Mesenteric fat pad (tissue), 1 donor: ENCODE measurements at places on chromosomes 12 and 14. TPM values are rescaled to one million over a fixed set of nuclear protein-coding genes. Genes with fewer than 3 reads are reported as not detected.
A peak's percentile ranks its signal among the peaks of the same experiment; 100 is the strongest.

The ETFBKMT gene
- total RNA-seq = 3.3 TPM

- no peak for DNase-seq
Measured at GRCh38 chr14:49980027-49980426, 87.1 kb downstream of the ARF6 start.

DNA sequence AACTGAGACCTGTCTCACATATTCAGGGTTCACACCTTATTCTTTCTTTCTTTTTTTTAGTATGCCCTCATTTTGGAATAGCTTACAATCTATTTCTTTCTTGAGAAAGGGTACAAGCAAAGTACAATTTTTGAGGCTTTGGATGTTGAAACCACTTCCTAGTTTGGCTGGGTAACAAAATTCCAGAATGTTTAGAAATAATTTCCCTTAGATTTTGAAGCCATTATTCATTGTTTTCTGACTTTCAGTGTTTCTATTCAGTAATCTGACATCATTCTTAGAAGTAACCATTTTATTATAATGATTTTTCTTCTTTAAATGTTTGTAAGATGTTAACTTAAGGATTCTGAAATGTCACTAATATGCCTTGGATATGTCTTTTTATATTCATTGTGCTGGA lies 28.2 kb downstream of the ST8SIA1 start:
- no peak for DNase-seq

DNA sequence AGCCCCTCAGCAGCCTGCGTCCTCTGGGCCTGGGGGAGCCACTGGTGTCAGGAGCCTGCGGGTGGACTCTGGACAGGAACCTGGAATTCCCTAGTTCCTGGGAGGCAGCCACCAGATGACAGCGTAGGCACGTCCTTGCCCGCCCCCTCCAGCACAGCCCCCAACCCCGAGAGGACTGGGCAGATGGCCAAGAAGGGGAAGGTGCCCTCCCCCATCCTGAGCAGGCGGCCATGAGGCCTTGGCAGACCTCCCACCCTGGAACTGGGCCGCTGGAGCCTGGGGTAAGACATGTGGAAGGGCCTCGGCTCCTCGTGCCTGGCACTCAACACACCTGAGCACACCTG lies 60.4 kb upstream of the FBRSL1 start:
- DNase-seq = no peak

DNA sequence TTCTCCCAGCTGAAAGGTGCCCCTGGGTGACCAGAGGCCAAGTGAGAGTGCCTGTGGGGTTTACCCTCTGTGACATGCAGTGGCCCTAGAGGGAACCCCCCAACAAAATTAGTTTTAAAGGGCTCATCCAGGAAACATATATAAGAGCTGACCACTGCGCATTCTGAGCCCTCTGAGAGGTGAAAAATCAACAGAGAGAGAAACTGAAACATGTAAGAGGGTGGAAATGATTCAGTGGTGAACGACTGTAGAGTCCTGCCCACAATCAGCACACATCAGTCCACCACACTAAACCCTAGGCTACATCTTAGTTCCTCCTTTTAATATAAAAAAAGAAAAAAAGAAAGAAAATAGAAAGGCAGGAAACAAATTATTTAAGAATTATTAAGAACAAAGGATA lies 21.0 kb upstream of the ACSM4 start:
- no peak for DNase-seq

The AHNAK2 gene
- total RNA-seq = 15.7 TPM

The JDP2 gene
- total RNA-seq = 113 TPM

GRCh38 chr12:90280033-90280432 lies 571.4 kb upstream of the ATP2B1 start:
- no peak for DNase-seq

The ALDH1L2 gene
- 21.1 TPM for total RNA-seq

GRCh38 chr14:60184905-60185555 lies 19.8 kb upstream of the DHRS7 start:
- DNase-seq = no peak

DNA sequence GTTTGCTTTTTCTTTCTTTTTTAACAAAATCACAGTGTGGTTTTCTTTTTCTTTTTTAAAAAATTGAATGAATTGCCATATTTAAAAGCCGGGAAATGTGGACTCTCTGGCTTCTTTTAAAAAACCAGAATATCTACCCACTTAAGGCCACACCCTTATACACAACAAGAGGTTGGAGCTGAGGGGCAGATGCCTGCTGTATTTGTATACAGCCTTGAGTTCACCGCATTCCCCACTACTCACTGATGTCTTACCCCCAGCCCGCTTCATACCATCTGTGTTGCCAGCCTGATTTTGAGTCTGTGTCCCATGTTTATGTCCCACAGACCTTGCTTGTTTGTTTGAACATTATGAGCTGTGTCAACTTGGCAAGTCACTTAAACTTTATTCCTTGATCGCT lies 14.3 kb downstream of the JDP2 start:
- no peak for DNase-seq

- DNase-seq = no peak
Measured at GRCh38 chr12:53476769-53477209, 22.5 kb downstream of the MAP3K12 start.

DNA sequence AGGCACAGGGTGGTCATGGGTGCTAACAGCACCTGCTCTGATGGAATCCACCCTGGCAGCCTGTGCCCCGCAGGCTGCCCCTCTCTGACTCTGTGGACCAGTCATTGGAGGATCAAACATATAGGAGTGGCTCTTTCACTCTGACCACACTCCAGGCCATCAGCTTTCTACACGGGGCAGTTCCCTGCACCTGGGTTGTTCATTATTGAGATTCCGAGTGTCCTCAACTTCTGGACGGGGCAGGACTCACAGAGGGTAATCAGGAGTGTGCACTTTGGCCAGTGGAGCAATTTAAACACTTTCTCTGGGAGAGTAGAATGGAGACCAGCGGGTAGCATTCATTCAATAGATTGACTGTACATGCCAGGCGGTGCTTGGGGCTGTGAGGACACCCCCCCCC lies 94.8 kb downstream of the NINJ2 start:
- DNase-seq = no peak

The CLEC4C gene
- not detected for total RNA-seq

GRCh38 chr12:1607940-1608712 lies 13.7 kb upstream of the FBXL14 start:
- DNase-seq = no peak

DNA sequence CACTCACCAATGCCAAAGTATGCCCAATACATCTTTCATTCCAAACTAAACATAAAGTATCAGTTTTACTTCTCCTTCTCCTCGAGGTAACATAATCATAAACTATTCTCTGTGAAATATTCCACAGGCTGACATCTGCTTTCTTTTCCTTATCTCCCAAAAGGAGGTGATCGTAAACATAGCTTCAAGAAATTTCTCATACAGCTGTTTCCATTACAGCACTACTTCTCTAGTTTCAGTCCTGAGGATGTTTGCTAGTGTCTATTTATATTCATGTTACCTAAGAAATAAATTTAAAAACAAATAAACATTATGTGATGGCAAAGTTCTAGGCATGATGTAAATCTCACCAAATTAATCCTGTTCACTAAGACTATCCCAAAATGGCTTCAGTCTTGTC lies 90.1 kb upstream of the CPSF6 start:
- no peak for DNase-seq

- DNase-seq = peak; percentile 51
Measured at GRCh38 chr14:68786491-68787091, 6.3 kb downstream of the ZFP36L1 start.

The KRT85 gene
- total RNA-seq = not detected

The CCDC177 gene
- total RNA-seq = not detected

DNA sequence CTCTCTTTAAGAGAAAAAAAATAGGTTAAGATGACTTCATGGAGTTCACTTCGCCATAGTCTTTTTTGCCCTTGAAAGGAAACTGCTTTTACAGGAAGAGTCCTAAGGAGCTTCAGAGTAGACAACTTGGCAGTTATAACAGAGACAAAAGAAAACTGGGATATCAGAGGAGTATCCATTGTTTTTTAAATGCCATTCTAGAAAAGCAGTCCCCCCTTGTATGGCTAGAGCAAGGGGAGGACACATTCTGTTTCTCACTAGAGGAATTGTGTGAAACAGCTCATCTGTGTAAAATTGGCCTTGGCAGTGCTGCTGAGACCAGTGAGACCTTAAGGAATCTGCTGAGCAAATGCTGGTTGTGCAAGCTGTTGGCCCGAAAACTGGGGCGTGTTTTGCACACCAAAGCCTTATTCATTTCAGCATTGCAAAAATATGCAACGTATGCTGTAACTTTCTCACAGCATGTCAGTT lies 128.0 kb downstream of the GPR135 start:
- DNase-seq = no peak

The RFX4 gene
- total RNA-seq = 0.13 TPM

DNA sequence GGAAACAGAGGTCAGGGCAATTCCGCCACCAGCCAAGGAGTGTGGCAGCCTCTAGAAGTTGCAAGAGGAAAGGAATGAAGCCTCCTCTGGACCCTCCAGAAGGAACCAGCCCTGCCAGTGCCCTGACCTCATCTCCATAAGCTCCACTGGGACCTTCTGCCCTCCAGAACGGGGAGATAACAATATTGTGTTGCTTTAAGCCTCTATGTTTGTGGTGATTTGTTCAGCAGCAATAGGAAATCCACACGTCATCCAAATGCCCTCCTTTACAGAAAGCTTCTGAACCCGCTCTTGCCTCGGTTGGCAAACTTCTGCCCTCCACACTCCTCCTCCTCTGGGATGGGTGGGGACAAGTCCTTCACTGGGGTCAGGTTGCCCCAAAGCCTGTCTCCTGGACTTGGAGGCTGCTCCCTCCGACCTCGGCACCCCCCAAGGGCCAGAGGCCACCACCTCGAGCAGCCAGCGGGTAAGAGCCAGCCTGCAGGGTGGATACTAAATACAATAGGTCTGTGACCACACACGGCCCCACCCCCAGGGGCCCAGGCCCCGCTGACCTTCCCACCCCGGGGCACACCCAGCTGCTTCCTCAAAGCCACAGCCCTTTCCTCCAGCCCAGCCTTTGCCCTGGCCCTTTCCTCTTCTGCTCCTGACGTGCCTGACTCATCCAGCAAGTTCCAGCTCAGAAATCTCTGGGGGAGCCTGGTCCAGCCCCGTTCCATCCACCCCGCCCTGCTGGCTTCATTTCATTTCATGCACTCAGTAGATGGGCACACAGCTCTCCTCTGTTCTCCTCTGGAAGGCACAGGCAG lies 58.7 kb upstream of the NCOR2 start:
- DNase-seq = peak; percentile 95

- DNase-seq = no peak
Measured at GRCh38 chr14:105281371-105282097, 19.3 kb downstream of the BRF1 start.

DNA sequence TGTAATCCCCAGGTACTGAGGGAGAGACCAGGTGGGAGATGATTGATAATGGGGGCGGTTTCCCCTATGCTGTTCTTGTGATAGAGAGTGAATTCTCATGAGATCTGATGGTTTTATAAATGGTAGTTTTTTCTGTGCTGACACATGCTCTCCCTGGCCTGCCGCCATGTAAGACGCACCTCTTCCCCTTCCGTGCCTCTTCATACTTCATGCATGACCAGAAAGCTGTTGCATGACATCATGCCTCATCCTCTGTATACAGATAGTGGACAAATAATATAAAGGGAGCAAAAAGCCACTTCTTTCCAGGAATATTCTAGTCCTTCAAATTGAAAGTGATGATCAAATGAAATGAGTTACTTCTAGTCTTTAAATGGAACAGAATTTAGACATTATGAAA lies 47.3 kb upstream of the LRIG3 start:
- DNase-seq = no peak

The ANKRD33 gene
- not detected for total RNA-seq

GRCh38 chr12:79250186-79250585 lies 385.6 kb downstream of the SYT1 start:
- DNase-seq = no peak

DNA sequence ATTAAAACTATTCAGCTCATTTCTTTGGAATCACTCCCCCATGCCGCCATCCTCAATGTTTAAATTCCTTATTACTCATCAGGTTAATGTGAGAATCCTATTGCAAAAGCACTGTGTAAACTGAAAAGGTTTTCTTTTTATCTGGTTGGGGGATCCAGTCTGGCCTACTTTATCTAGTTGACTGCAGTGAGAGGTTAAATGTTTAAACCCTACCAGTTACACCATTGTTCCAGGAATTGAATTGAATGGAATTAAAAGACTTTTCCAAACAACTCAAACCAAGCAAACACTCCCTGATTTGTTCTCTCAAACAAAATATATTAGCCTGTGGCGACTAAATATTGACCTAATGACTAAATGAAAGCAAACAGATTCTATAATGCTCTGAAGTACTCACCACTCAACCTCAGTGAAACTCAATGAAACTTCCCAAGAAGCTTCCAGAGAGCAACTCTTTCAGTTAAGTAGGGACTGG lies 100.5 kb downstream of the VEZT start:
- no peak for DNase-seq

The SVOP gene
- not detected for total RNA-seq

GRCh38 chr14:49056021-49056420 lies 530.2 kb downstream of the RPS29 start:
- DNase-seq = no peak

The JPH4 gene
- 1.1 TPM for total RNA-seq

GRCh38 chr12:27965411-27965810 lies 7.1 kb downstream of the PTHLH start:
- DNase-seq = no peak

- peak; percentile 64 for DNase-seq
Measured at GRCh38 chr12:53105256-53105655, 2.0 kb downstream of the SOAT2 start.

The ARHGAP5 gene
- 103 TPM for total RNA-seq

DNA sequence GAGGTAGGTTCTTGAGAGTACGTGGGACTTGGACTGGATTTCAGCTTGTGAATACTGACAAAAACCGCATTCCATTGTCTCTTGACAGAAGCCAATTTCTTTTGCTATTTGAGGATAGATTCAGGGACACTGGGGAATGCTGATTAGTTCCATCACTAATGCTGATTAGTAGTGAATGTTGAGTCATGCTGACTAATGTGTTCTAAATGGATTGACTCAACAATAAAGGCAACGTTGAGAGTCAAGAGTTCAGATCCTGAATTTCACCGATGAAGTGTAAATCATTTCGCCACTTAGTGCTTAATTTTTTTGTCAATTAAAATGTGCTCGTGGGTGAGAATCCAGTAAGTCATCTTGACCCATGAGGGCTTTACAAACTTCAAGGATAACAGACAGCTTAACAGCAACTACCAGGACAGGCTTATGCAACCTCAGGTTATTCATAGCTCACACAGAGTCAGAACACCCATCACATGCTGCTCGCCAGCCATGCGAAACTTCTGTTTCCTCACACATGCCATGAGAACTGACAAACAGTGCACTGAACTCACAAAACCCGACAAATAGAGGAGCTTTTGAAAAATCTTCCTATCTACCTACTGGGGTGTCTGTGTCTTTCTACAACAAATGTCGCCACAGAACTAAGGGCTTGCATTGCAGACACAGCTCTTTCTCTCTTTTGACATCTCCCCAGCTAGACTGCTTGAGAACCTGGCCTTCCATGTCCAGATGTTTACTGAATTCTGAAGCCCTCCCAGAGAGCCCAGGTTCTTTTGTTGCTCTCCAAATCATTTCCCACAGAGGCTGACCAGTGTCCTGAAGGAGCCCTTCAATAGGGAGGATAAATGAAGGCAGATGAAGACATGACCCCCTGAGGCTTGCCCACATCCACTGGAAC lies 316.4 kb downstream of the ZFP36L1 start:
- DNase-seq = no peak
